ENCODE measurements at places on chromosomes 7 and 10. TPM values are rescaled to one million over a fixed set of nuclear protein-coding genes. Genes with fewer than 3 reads are reported as not detected.

- H3K27ac ChIP-seq = no peak overlapping the region
- no peak overlapping the region for H3K4me3 ChIP-seq
- H3K27me3 ChIP-seq = peaks cover 56% of the 10 kb centered on the region
- no peak for DNase-seq
- no peaks in the 10 kb centered on the region for H3K36me3 ChIP-seq
Measured at GRCh38 chr7:19617901-19618300, 90.9 kb downstream of the POLR1F start.

DNA sequence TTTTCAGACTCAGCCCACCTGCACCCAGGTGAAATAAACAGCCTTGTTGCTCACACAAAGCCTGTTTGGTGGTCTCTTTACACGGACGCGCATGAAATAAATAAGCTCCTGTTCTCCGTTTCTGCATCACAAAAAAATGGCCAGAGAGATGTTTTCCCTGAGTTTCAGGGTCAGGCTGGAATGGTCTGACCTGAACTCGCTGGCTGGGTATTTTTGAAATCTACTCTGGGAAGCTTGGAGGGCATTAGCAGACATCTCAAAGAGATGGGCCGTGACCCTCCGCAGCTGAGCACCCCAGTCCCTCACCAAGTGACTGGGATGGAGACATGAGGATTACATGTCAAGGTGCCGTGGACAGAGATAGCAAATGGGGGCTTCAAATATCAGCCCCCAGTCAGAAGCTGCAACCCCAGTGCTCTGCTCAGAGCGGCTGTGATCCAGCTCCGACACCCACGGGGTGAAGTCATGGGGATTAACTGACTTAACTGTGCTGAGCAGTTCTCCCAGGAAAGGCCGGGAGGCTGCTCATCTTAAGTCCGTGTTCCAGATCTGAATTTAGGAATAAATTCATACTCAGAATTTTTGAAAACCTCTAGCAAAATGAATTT is 22.3 kb downstream of the CALML5 start:
- no peaks in the 10 kb centered on the region for H3K36me3 ChIP-seq
- H3K4me3 ChIP-seq = no peak overlapping the region
- no peaks in the 10 kb centered on the region for H3K27me3 ChIP-seq
- no peak for DNase-seq

DNA sequence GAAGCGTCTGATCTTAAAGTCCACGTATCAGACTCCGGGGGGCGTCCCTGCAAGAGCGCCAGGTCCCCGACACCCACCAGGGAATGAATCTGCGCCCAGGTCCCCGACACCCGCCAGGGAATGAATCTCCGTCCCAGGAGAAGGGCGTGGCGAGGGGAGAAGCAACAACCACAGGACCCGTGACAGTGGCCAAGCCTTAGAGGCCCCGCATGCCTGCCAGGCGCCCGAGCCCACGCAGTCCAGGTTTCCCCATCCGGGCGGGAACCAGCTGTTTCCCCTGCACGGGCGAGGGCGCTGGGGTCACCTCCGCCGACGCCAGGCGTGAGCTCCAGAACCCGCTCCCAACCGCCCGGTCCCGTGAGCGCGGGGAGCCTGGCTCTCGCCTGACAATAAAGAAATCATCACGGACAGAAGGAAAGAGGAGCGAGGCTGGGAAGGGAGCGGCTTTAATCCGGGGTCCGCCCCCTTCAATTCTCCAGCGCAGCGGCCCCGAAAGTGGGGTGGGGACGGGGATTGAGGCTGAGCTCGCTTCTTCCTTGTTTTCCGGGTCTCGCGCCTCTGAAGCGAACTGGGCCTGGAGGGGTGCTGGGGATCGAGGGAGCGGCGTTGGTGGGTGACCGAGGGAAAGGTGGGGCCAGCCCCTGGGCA is 29.0 kb upstream of the BMS1 start:
- DNase-seq = peak; percentile 8
- H3K27ac ChIP-seq = no peak overlapping the region
- peaks cover 35% of the 10 kb centered on the region for H3K27me3 ChIP-seq
- H3K36me3 ChIP-seq = peaks cover 21% of the 10 kb centered on the region

- DNase-seq = no peak
- H3K27me3 ChIP-seq = no peaks in the 10 kb centered on the region
- no peak overlapping the region for H3K4me3 ChIP-seq
- no peak overlapping the region for H3K27ac ChIP-seq
Measured at GRCh38 chr7:1106793-1107421, 19.0 kb downstream of the GPER1 start.

DNA sequence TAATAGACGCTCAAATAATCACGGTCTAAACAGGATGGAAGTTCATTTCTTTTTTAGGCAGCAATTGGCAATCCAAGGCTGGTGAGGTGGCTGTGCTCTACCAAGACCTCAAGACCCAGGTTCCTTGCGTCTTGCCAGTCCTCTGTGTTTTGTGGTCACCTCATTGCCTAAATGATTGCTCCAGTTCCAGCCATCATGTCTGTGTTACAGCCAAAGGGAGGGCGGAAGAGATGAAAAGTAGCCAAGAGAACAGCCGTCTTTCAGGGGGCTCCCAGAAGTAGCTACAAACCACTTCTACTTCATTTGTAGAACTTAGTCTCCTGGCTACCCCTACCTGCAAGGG is 19.2 kb upstream of the C10orf67 start:
- no peaks in the 10 kb centered on the region for H3K27me3 ChIP-seq
- peaks cover 5% of the 10 kb centered on the region for H3K36me3 ChIP-seq
- DNase-seq = no peak

GRCh38 chr7:29610086-29610485 is 46.5 kb downstream of the PRR15 start:
- no peak for DNase-seq
- H3K27me3 ChIP-seq = no peaks in the 10 kb centered on the region
- H3K4me1 ChIP-seq = peaks cover 59% of the 10 kb centered on the region
- H3K36me3 ChIP-seq = peaks cover 9% of the 10 kb centered on the region

- DNase-seq = no peak
- no peaks in the 10 kb centered on the region for H3K4me1 ChIP-seq
- no peak overlapping the region for H3K4me3 ChIP-seq
- H3K27ac ChIP-seq = no peak overlapping the region
Measured at GRCh38 chr7:132980402-132980801, 101.5 kb downstream of the CHCHD3 start.

- H3K4me1 ChIP-seq = no peaks in the 10 kb centered on the region
- peaks cover 15% of the 10 kb centered on the region for H3K27me3 ChIP-seq
- no peak overlapping the region for H3K4me3 ChIP-seq
- DNase-seq = no peak
Measured at GRCh38 chr7:159136846-159137245, 7.8 kb downstream of the VIPR2 start.

- H3K36me3 ChIP-seq = no peaks in the 10 kb centered on the region
- no peaks in the 10 kb centered on the region for H3K4me1 ChIP-seq
- no peak for DNase-seq
- no peaks in the 10 kb centered on the region for H3K27me3 ChIP-seq
Measured at GRCh38 chr7:2979201-2979631, 64.5 kb downstream of the CARD11 start.

- H3K4me1 ChIP-seq = peaks cover 23% of the 10 kb centered on the region
- DNase-seq = no peak
- H3K27ac ChIP-seq = peak overlapping the region; percentile 48
Measured at GRCh38 chr7:139112316-139112715, 2.8 kb upstream of the ZC3HAV1 start.

DNA sequence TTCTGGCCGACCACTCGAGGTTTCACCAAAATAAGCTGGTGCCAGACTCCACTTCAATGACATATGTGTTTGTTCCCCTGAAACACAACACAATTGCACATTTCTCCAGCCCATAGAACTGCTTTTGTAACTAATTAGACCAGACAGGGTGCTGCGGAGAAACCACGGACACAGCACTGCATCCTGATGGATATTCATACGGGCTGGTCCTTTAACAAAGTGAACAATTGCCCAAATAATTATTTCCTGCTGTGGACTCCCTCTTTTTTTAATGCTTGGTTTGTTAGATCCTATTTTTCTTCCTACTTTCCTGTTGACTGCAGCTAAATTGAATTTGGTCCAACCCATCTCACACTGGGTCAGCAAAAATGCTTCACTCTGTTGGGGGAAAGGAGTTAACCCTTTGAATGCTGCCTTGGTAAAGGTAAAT is 198.6 kb upstream of the BMPER start:
- H3K4me1 ChIP-seq = no peaks in the 10 kb centered on the region
- H3K4me3 ChIP-seq = no peak overlapping the region
- no peaks in the 10 kb centered on the region for H3K36me3 ChIP-seq
- no peak for DNase-seq
- peaks cover 20% of the 10 kb centered on the region for H3K27me3 ChIP-seq
- H3K27ac ChIP-seq = no peak overlapping the region

- H3K4me3 ChIP-seq = no peak overlapping the region
- no peaks in the 10 kb centered on the region for H3K4me1 ChIP-seq
- no peak for DNase-seq
- H3K27me3 ChIP-seq = peaks cover 28% of the 10 kb centered on the region
- no peaks in the 10 kb centered on the region for H3K36me3 ChIP-seq
- no peak overlapping the region for H3K27ac ChIP-seq
Measured at GRCh38 chr10:123427165-123427786, 238.9 kb upstream of the GPR26 start.

DNA sequence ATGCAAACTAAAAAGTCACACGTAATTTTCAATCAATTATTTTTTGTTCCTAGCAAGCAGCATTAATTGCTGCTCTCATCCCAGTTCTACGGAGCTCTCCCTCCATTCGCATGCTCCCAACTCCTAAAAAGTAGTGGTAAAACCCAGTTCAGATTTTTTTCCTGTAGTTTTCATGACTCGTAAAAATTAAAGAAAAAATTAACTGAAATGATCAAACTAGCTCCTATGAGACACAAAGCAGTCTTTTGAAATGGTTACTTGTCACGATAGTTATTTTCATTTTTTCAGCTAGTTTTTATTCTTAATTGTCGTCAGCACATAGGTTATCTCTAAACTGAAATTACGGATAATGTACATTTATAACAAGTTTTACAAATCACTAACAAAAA is 1.8 kb downstream of the HNRNPA2B1 start:
- H3K27me3 ChIP-seq = no peaks in the 10 kb centered on the region
- H3K4me1 ChIP-seq = peaks cover 36% of the 10 kb centered on the region
- peak overlapping the region; percentile 96 for H3K4me3 ChIP-seq

GRCh38 chr7:4661871-4662270 is 20.2 kb upstream of the FOXK1 start:
- peaks cover 8% of the 10 kb centered on the region for H3K4me1 ChIP-seq
- no peak overlapping the region for H3K27ac ChIP-seq
- H3K27me3 ChIP-seq = no peaks in the 10 kb centered on the region
- H3K36me3 ChIP-seq = no peaks in the 10 kb centered on the region
- DNase-seq = no peak
- H3K4me3 ChIP-seq = no peak overlapping the region

- no peak overlapping the region for H3K4me3 ChIP-seq
- H3K36me3 ChIP-seq = no peaks in the 10 kb centered on the region
- H3K27ac ChIP-seq = no peak overlapping the region
- no peak for DNase-seq
- no peaks in the 10 kb centered on the region for H3K4me1 ChIP-seq
Measured at GRCh38 chr10:68212721-68213352, 19.1 kb downstream of the ATOH7 start.

DNA sequence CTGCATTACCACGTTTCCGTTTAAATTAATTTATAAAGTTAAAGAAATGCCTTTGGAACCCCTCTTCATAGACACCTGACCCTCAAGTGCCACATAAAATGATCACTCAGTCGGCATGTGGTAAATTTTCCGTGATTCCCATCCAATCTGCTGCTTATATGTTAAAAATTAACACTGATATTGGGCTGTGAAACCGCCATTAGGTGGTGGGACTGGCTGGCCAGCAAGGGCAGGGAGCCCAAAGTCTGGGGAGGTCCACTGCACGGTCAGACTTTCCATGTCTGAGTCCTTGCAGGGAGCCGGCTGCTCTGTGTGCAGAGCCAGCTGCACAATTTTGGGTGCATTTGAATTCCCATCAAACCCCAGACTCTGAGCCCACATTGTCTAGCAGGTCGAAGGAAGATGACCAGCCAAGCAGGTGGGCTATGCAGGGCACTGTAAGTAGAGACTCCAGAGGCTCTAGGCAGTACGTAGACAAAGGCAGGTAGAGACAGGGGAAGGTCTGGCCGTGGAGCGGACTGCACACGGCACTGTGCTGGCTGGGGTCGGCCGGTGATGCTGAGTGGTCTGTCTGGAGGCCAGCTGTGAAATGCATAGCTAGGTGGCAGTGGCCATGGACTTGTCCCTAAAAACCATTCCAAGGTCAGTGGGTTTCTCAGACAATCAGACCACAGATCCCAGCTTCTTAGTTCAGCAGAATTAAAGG is 122.9 kb downstream of the SH3PXD2A start:
- H3K36me3 ChIP-seq = no peaks in the 10 kb centered on the region
- no peak overlapping the region for H3K27ac ChIP-seq

DNA sequence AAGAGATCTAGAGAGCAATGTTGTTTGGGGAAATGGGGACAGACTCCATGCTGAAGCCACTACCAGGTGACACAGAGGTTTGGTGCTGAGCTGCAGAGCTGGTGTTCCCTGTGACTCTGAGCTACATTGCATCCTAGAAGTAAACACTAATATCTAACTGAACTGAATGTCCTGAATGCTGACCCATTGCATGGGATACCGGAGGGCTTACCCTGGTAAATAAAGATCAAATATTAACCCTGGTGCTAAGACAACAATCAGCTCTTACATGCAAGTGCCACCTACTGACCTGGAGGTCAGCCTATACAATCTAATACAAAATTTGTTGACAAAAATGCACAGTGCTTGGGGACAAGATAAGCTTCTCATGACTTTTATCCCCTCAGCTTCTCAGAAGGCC is 851.3 kb upstream of the KCND2 start:
- no peaks in the 10 kb centered on the region for H3K36me3 ChIP-seq
- no peak overlapping the region for H3K4me3 ChIP-seq
- H3K27me3 ChIP-seq = no peaks in the 10 kb centered on the region
- no peak for DNase-seq
- no peaks in the 10 kb centered on the region for H3K4me1 ChIP-seq

DNA sequence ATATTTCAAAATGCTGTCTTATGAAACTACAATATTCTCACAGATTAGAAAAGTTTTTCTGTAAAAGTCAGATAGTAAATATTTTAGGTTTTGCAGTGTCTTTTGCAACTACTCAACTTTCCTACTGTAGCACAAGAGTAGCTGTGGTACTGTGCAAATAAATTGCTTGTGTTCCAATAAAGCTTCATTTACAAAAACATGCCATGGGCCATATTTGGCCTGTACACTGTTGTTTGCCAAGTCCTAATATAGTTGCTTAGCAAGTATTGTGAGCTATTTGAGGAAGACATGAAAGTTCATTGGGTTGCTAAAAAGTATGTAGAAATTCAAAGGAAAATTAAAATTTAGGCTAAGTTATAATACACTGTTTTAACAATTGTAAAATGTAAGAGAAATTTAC is 80.0 kb downstream of the TFPI2 start:
- no peaks in the 10 kb centered on the region for H3K27me3 ChIP-seq
- no peak overlapping the region for H3K27ac ChIP-seq
- no peaks in the 10 kb centered on the region for H3K36me3 ChIP-seq
- no peak for DNase-seq
- H3K4me1 ChIP-seq = no peaks in the 10 kb centered on the region

GRCh38 chr10:116974456-116975005 is 30.5 kb downstream of the SHTN1 start:
- no peak for DNase-seq
- peaks cover 14% of the 10 kb centered on the region for H3K4me1 ChIP-seq
- H3K4me3 ChIP-seq = no peak overlapping the region
- H3K36me3 ChIP-seq = no peaks in the 10 kb centered on the region

Gene DDC
- 5.2 TPM for total RNA-seq

Gene FAM25C
- total RNA-seq = not detected

Gene OPALIN
- total RNA-seq = not detected

Gene ZNF488
- 2.1 TPM for total RNA-seq

Gene GHITM
- 107 TPM for total RNA-seq

Gene YAE1
- total RNA-seq = 39.2 TPM

Gene ZDHHC4
- 80.7 TPM for total RNA-seq

Gene UNCX
- total RNA-seq = not detected

Gene LIPF
- not detected for total RNA-seq

Gene CHN2
- total RNA-seq = 9.7 TPM

Gene TAS2R41
- total RNA-seq = not detected

Gene NEURL1
- total RNA-seq = 0.22 TPM

Gene FRMD4A
- total RNA-seq = 6.1 TPM

Gene ARHGEF5
- total RNA-seq = 51.5 TPM

Gene SNX10
- total RNA-seq = 19.6 TPM

Measured in Calu3 (cell line).